ENCODE measurements at places on chromosomes 5 and 9. TPM values are rescaled to one million over a fixed set of nuclear protein-coding genes. Genes with fewer than 3 reads are reported as not detected.

Gene GPX8
- total RNA-seq, result 11.6 TPM

Gene KCNN2
- total RNA-seq, result under 0.01 TPM

Gene NSUN2
- 68.0 TPM for total RNA-seq

Gene EXD3
- 10.6 TPM for total RNA-seq

Gene MAST4
- 73.2 TPM for total RNA-seq

Gene ARID3C
- 0.50 TPM for total RNA-seq

Gene CCNI2
- total RNA-seq, result 0.28 TPM

Gene STPG3
- total RNA-seq, result not detected

Gene PCDHA9
- 0.43 TPM for total RNA-seq

Gene SLC6A3
- total RNA-seq, result not detected

Gene LRRC19
- not detected for total RNA-seq

Gene PSD2
- total RNA-seq, result under 0.01 TPM

Gene GPR21
- 1.4 TPM for total RNA-seq

Gene RACK1
- total RNA-seq, result 5,913 TPM

Gene ABCA1
- 98.7 TPM for total RNA-seq

Gene SVEP1
- under 0.01 TPM for total RNA-seq

Gene HCN1
- not detected for total RNA-seq

Gene MEGF9
- 22.9 TPM for total RNA-seq

Gene PTPDC1
- total RNA-seq, result 9.2 TPM

Gene IL9
- total RNA-seq, result not detected

Gene PCDHB3
- total RNA-seq, result 0.57 TPM

Gene KIF12
- under 0.01 TPM for total RNA-seq

Gene RNF180
- total RNA-seq, result 2.7 TPM

Gene SV2C
- under 0.01 TPM for total RNA-seq

Gene DNAH5
- total RNA-seq, result 0.50 TPM

Gene DOCK2
- total RNA-seq, result 0.14 TPM

Gene INSL6
- total RNA-seq, result not detected

Gene C1QTNF3
- total RNA-seq, result 1.00 TPM

Gene OMD
- total RNA-seq, result not detected

Gene EFCAB9
- not detected for total RNA-seq

Gene SLC34A3
- total RNA-seq, result under 0.01 TPM

Gene BARHL1
- not detected for total RNA-seq

Gene EQTN
- 0.14 TPM for total RNA-seq

Gene SIT1
- total RNA-seq, result not detected

Gene CXXC5
- 5.1 TPM for total RNA-seq

Data from nasal cavity respiratory epithelium epithelial cell of viscerocranial mucosa (primary cell).